ENCODE measurements at places on chromosomes 6 and 20. TPM values are rescaled to one million over a fixed set of nuclear protein-coding genes. Genes with fewer than 3 reads are reported as not detected.

Gene SH3BGRL2
- total RNA-seq: 19.5 TPM

Gene DUSP15
- 3.2 TPM for total RNA-seq

Gene SLC22A7
- not detected for total RNA-seq

Gene CASS4
- total RNA-seq: 0.89 TPM

DNA sequence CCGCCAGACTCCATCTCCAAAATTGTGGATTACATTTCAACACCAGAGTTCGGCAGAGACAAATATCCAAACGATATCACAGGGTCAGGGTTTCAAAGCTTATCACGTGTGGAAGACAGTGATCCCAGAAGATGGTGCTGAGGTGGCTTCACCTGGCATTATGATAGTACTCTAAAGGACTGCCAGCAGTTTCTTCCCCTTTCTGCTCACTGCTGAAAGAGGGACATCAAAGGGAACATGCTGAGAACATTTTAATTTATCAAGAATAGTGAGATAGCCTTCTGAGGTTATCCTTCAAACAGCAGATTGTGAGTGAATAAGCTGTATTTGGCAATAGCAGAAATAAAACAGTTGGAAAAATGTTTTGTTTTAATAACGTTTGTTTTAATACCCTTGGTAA, 79.7 kb downstream of the FIG4 start:
- DNase-seq: no peak

DNA sequence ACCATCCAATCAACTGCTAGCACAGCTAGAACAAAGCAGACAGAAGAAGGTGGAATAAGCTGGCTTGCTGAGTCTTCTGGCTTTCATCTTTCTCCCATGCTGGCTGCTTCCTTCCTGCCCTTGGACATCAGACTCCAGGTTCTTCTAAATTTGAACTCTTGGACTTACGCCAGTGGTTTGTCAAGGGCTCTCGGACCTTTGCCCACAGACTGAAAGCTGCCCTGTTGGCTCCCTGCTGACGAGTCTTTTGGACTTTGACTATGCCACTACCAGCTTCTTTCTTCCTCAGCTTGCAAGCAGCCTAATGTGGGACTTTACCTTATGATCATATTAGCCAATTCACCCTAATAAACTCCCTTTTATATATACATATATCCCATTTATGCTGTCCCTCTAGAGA, 164.1 kb upstream of the GJE1 start:
- no peak for DNase-seq

- DNase-seq: no peak
These were observed 61.3 kb upstream of the CARMIL1 start for GRCh38 chr6:25217829-25218228.

DNA sequence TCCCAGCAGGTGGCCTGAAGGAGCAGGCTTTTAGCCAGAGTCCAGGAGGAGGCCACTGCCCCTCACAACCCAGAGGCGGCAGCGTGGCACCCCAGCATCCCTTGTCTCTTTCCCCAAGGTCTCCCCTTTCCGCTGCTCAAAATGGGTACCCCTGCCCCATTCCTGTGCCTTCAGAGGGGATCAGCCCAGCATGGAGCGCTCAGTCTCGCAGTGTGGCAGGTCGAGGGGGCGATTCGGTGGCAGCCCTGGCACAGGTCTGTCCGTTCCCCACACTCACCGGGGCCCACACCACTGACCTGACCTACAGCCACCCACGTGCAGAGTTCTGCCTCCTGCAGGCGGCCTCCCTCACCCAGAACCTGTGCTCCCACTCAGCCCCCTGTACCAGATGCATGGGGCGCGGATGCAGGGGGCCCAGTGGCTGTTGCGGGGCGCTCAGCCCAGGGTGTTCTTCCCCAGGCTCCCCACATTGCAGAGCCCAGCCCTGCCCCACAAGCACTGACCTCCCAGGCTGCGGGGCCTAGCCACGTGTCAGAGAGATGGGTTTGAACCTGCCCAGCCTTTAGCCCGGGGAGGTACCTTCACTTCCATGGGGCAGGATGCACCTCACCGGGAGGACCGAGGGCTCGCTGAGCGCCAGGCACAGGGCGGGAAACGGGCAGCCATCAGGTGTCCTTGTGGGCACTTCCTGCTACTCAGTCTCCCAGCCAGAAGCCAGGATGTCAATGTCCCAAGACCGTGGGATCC, 41.8 kb downstream of the DSTN start:
- DNase-seq: no peak

GRCh38 chr20:52294106-52294628, 102.6 kb upstream of the ZFP64 start:
- DNase-seq: no peak

DNA sequence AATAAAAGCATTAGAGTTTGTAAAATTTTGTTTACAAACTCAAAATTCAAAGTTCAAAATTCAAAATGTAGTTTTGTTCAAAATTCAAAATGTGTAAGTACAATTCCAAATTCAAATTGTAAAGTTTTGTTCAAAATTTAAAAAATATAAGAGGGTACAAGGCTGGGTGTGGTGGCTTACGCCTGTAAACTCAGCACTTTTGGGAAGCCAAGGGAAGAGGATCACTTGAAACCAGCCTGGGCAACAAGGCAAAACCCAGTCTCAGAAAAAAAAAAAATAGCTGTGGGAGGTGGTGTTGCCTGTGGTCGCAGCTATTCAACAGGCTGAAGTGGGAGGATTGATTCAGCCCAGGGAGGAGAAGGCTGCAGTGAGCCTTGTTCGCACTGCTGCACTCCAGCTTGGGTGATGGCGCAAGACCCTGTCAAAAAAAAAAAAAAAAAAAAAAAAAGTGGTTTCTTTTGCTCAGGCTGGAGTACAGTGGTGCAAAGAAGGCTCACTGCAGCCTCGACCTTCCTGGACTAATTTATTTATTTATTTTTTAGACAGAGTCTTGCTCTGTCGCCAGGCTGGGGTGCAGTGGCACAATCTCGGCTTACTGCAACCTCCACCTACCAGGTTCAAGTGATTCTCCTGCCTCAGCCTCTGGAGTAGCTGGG, 5.4 kb upstream of the ZBTB12 start:
- no peak for DNase-seq

DNA sequence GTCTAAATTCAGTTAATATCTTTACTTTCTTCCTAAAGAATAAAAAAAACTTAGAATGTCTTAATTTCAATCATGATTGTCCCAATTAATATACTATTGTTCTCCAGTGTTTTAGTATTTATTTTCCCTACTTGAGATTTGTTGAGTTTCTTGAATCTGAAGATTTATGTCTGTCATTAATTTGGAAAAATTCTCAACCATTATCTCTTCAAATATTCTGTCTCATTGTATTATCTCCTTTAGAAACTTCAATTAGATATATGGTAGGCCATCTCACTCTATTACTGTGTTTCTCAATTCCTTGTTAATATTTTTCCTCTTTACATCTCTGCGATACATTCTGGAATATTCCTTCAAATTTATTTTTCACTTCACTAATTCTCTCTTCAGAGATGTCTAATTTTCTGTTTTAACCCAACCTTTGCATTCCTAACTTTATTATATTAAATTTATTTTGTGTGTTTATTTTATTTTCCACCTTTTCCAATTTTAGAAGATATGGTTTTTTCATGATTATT, 268.6 kb downstream of the QKI start:
- no peak for DNase-seq

GRCh38 chr6:54216336-54216735, 91.9 kb upstream of the TINAG start:
- no peak for DNase-seq

DNA sequence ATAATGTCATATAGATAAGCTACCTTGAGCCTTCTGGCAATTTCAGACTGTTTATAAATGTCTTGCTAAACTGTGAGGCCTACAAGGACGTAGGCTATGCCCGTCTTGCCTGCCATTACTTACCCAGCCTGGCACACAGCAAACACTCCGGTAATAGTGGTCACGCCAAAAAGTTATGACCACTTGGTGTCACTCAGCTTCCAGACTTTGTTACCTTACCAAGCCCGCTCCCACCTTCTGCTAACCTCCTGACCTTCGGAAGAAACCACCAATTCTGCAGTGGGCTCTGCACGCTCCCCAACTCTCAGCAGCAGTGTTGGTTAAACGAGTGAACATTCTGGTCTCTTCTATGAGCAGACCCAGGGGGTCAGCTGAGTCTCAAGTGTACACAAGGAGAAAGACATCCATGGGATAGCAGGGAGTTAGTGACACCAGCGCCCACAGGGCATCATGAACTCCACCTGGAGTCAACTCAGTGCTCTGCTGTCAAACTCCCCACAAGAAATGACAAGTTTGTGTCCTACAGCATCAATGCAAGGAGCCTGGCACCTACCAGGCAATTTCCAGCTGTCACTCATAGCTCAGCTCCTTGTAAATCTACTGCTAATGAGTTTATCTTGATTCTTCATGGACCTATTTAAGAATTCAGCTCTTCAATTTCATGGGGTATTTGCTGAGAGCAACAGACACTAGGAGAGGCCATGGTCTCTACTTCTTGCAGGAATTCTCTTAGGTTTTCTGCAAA, 119.9 kb downstream of the TTLL2 start:
- DNase-seq: no peak

GRCh38 chr20:40930561-40930960, 98.1 kb upstream of the TOP1 start:
- no peak for DNase-seq

DNA sequence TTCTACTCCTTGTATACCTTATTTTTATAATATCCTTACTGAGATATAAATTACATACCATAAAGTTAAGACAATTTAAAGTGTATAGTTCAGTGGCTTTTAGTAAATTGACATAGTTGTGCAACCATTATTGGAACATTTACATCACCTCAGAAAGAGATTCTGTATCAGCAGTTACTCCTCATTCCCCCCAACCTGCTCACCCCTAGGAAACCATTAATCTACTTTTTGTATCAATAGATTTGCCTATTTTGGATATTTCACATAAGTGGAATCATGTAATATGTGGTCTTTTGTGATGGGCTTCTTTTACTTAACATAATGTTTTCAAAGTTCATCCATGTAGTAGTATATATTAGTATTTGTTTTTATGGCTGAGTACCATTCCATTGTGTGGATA, 51.3 kb downstream of the CDC5L start:
- no peak for DNase-seq

DNA sequence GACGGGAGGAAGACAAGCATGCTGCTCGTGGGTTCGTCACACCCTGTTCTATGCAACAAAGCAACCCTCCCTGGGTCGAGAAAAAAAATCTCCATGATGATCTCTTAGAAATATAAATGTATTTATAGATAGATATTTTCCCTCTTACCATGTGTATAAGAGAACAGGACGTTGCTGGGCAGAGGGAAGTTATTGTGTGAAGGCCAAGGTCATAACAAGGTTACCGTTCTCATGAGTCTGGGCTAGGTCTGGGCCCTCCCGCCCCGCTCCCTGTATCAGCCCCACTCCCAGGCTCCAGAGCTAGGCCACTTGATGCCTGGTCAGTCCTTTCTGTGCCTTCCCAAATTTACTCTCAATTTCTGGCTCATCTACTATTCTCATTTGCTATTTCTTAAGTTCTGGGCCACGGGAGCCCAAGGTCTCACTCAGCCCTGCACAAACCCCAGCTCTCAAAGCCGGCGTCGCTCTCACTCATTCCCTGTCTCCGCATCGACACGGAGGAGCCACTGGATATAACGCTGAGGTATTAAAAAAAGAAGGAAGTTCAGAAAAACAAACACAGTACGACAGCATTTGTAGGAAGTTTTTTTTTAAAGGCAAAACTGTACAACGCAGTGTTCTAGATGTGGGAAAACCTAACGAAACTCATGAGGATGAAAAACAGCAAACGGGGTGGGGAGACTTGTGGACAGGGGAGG, 96.8 kb downstream of the PSMG4 start:
- peak; percentile 65 for DNase-seq

DNA sequence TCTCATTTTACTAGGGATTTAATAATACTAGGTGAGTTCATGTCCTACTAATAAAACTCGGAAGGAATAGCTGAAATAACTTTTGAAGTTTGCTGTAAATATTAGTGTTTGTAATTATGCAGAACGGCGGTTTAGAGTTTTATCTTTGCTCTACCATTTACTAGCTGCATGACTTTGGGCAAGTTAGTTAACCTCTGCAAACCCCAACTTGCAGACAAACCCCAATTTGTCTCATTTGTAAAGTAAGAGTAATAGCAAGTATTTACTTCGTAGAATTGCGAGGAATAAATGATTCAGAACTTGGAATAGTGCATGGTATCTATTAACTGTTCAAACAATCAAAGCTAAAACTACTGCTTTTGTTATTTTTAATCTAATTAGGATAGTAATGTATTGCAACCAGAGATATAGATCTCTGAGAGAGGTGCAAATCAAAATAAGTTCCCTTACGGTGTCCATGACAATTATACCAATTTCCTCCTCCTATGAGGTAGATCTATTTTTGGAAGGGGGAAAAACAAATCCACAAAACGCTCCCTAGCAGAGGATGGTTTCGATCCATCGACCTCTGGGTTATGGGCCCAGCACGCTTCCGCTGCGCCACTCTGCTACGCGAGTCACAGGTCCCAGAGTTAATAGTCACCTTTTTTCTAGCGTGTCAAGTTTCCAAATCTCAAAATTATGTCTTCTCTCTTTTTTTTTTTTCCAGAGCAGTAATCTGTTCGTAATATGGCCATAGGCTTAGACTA, 35.1 kb upstream of the BTN3A2 start:
- DNase-seq: peak; percentile 19

DNA sequence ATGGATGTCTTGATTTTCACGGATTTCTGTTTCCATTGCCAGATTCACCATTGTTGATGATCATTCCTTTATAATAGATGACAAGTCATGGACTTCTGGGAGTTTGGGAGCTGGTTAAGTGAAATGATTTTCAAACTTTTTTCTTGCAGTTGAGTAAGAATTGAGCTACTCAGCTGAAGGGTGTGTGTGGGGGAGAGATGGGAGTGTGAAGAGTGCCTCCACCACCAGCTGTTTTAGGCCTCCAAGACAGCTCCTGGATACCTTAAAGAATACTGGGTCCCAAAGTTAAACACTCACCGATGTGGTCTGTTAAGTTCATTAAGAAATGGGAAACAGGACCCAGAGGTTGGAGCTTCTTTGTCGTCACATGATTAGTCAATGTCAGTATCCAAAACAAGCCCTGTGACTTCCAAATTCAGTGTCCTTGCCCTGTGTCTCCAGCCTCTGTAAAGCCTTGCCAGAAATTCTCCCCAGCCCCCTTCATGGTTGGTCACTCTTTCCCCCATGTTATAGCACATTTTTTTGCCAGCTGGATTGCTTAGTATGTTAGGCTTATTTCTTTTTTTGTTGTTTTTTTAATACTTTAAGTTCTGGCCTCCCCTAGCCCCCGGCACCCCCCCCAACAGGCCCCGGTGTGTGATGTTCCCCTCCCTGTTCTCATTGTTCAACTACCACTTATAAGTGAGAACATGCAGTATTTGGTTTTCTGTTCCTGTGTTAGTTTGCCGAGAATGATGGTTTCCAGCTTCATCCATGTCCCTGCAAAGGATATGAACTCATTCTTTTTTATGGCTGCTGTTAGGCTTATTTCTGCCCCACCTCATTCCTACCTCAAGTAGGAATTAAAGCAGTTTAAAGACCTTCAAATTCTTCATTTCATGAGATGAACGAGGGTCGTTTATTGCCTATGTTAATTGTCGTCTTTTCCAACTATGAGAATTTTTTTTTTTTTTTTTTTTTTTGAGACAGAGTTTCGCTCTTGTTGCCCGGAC, 26.9 kb downstream of the BICRAL start:
- DNase-seq: no peak

GRCh38 chr6:53728570-53729194, 63.1 kb upstream of the KLHL31 start:
- peak; percentile 22 for DNase-seq

Measured in skin of body (tissue), 3 donors.